ENCODE measurements at places on chromosomes 5 and 9.

DNA sequence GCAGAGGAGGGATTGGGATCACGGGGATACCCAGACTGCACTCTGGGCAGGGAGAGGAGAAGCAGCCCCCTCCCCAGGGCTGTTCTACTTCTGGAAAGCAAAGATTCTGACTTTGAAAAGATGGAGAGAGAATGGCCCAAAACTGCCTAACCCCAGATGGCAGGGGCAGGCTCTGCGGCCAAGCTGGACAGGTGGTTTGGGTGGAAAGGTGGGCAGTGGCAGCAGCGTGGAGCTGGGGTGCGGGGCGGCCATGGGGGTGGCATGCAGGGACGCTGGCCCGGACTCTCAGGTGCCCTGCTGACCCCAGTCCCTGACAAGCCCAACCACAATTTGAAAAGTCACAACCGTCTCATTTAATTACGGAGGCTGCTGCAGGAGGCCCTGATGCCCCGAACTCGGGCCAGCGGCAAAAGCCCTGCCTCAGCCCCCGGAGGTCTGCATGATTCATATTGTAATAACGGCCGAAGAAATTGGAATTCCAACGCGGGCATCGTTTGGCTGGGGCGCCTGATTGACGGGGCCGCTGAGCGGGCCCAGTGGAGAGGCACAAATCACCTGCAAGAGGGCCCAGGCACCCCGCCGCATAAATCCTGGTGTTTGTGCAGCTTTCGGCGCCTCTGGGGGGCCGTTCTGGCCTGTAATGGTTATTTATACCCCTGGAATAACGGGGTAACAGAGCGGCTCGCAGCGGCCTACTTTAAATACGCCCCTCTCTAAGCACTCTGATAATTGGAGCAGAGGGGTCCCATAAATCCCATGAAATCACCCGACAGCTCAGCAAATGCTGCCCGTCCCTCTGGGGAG is 41.8 kb upstream of the FCN2 start:
- DNase-seq: no peak

DNA sequence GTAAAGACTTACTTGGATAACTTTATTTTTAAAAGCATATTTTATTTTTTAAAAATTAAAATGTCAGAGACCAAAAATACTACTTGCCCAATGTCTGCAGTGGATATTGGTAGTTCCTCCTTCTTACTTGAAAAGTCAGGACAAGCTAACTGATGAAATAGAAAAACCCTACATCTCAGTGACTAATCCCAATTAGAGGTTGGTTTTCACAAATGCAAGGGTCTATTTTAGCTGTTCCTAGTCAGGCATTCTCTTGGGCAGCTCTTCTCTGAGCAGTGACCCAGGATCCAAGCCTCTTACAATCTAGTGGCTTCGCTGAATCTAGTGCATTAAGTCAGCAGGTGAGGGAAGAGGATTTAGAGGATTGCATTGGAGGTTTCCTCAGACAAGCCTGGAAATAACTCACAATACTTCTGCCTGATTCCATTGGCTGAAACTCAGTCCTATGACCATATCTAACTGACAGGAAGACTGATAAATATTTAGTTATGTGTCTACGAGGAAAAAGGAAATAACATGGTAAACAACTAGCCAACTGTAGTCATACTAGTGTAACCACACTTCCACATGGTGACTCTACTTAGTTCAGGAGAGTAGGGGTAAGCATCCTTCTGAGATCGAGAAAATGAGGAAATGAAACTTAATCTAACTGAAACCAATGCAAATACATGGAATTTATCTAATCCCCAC is 34.2 kb upstream of the MIER3 start:
- DNase-seq: no peak

DNA sequence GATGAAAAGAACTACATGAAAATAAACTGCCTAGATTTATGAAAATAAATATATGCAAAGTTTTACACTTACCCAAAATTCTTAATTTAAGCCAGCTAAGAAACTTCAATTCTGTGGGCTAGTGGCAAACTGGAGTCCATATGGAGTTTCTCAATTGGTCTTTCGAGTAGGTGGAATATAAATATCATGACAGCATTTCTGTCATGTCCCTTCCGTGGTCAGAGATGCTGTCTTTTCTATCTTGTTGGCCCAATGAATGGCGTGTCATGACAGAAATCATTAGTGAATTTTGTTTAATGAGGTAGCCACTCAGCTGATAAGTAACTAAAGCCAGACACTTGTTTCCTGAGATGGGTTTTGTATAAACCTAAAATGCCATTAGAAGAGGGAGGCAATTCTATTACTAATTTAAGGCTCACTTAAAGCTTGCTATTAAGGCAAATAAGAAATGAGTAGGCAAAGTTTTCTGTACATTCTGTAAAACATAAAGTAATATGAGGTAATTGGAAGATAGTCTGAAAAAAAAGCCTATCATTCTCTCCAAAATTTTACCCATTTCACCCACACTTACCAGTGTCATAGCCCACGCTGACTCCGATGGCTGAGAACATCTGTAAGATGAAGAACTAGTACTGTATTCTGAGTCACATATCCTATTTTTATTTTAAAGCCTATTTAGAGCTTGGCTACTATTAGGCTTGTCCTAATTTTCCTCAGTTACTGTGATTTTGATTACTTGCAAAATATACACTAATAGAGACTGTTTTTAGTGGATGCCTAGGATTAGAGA is 419.3 kb upstream of the MEF2C start:
- no peak for DNase-seq

DNA sequence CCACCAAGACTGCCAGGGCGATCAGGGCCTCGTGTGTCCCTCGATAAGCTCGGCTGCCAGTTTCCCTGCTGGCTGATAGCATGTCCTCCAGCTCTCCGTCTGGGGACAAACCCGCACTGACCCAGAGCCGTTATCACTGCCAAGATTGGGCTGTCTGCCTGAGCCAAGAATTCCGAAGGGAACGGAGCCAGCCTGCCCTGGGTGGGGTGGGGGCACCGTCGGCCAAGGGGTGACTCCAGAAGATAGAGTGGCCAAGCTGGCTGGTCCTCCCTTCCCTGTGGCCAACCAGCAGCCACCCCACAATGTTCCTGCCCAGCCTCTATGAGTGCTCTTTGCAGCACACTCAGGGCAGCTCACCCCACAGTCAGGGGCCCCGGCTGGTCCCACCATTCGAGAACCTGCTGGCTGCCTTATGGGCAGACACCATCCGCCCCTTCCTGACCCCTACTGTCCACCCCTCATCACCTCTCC is 29.4 kb downstream of the HRH2 start:
- DNase-seq: no peak

DNA sequence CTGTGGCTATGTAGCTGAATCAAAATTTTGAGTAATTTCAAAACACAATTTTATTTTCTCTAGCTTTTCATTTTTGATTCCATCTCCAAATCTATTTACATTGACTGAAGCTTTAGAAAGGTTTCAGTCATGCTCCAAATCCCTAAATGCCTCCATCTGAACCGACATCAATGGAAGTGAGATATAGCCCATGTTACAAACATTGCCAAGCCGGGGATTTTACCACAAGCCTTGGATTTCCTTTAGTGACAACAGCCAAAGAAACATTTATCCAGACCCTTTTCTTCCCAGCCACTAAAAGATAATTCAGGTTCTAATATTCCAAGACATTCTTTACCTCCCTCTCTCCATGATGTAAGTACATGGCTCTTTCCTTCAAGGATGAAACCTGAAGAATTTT is 1087.7 kb upstream of the SEMA6A start:
- DNase-seq: no peak

GRCh38 chr5:67679184-67679841 is 482.7 kb upstream of the CD180 start:
- DNase-seq: no peak

DNA sequence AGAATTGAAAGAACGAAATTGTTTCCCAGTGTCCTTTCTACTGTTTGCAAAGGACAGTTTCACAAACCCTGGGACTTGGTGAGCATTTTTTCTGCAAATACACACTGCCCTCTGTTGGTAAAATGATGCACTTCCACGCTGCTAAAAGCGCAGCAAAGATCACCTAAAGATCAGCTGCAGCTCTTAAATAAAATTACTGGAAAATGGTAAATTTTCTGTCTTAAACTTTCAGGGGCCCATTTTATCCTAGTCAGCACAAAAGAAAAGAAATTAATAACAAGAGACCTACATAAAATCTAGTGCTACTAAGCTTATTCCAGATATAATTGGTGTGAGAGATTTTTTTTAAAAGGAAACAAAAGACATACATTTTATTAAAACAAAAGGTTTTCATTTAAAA is 566.0 kb downstream of the CAAP1 start:
- no peak for DNase-seq

- DNase-seq: no peak
Measured at GRCh38 chr5:95554331-95554646, 488 bp downstream of the SKIC3 start.

GRCh38 chr9:13971966-13972655 is 341.8 kb downstream of the NFIB start:
- no peak for DNase-seq

GRCh38 chr5:85576666-85577065 is 1041.1 kb upstream of the COX7C start:
- no peak for DNase-seq

- no peak for DNase-seq
Measured at GRCh38 chr5:77430726-77431125, 61.4 kb downstream of the WDR41 start.

GRCh38 chr5:89137148-89137547 is 254.2 kb upstream of the MEF2C start:
- DNase-seq: no peak

DNA sequence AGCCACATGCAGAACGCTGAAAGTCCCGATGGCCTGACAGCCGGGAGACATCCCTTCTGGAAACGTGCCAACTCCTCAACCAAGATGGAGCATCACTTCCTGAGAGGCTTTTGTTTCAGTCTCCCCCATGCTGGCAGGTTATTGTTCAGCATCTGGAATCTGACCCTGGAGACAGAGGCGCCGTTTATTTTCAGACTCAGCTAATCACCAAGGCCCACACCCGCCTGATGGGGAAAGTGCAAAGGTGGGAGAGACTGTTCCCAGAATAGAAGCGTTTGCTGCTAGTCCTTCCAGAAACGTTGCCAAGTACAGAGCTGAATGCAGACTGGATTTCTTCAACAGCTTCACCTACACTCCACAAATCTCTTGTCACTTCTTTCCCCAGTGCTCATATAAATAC is 41.8 kb upstream of the S1PR3 start:
- no peak for DNase-seq

- DNase-seq: no peak
Measured at GRCh38 chr9:93501406-93501805, 48.0 kb upstream of the FAM120AOS start.

GRCh38 chr9:8816361-8816760 is 1016.8 kb upstream of the DMAC1 start:
- DNase-seq: no peak

DNA sequence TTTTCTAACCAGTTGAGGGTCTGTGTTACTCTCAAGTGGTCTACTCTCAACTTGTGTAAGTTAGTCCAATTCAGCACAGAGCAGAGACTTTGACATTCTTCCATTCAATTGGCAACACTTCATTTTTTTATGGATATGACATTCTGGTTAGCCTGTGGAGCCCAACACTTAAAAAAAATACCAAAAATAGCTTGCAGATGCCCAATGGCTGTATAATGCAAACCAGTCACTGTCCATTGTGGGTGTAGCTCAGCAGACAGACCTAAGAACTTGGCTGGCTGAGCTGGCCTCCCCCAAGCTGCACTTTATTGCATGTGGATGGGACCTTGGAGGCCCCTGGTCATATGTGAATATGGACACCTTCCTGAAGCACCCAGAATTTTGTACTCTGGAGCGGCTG is 103.2 kb downstream of the DPYSL3 start:
- DNase-seq: no peak

DNA sequence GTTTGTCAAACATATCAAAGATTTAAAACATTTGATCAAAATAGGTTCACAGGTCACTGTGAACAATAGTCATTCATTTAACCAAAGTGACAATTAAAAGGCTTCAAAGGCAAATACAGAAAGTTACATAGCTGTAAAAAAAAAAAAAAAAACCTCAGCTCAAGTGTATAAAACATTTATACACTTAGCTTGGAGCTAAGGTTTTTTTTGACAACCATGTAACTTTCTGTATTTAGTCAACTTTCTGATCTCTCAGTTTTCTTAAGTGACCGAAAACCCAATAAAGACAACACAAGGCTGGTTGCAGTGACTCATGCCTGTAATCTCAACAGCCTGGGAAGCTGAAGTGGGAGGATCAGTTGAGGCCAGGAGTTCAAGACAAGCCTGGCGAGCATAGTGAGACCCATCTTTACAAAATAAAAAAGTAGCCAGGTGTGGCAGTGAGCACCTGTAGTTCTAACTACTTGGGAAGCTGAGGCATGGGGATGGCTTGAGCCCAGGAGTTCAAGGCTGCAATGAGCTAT is 16.4 kb upstream of the UBTD2 start:
- DNase-seq: no peak
